ENCODE measurements at places on chromosomes 3 and 15. TPM values are rescaled to one million over a fixed set of nuclear protein-coding genes. Genes with fewer than 3 reads are reported as not detected.

GRCh38 chr15:81660976-81661375 lies 287.0 kb upstream of the TMC3 start:
- no peak for DNase-seq

DNA sequence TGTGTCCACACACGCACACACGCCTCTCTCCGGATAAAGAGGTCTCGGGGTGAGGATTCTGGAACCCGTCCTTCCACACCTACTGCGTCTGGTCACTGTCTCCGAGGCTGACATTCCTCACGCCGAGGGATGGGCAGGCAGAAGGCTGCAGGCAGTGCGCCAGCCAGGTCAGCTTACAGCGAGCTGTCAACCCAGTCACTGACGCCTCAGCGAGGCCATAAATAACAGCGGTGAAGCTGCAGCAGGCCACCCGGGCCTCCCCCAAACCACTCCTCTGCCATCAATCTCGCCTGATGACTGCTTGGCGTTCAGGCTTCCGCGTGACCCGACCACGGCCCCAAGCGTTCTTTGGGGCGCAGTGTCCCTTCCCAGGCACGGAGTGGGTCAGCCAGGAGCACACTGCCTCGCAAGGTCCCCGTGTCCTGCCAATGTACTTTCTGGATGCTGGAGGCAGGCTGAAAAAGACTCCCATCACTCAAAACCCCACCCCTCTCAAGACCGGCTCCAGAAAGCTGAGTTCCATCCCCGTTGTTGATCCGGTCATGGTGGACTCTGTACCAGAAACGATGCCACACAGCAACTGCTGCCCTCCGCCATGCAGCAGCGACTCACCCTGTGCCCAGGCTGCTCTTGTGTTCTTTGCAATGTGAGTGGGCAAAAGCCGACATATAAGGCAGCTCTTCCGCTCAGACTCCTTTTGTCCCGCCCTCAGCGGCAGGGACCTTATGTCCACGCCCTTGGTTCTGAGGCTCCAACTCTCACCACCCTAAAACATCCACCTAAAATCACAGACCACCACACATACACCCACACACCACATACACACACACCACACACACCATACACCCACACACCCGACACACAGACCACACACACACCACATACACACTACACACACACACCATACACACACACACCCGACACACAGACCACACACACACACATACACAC lies 27.1 kb downstream of the CPN2 start:
- DNase-seq = peak; percentile 76

GRCh38 chr3:122800706-122801237 lies 5.9 kb downstream of the SLC49A4 start:
- no peak for DNase-seq

GRCh38 chr15:65521350-65521749 lies 3.9 kb upstream of the DPP8 start:
- no peak for DNase-seq

DNA sequence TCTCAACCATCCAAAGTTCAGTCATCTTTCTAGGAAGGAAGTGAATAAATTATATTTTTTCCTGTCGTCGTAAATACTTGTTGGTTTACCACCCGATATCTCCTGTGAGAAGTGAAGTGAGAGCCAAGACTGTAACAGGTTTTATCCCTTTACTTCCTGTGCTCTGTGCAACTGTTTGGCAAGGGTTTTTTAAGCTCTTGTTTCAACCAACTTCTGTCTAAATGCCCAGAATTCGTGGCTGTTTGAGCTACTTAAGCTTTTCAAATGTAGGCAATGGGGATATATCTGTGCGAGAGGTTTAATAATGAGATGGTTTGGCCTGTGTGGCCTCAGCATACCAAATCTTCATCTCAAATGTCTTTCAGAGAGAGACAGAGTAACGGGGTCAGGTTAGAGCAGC lies 134.7 kb downstream of the LRTM1 start:
- DNase-seq = no peak

EPHA6 gene
- total RNA-seq = not detected

NPAP1 gene
- not detected for total RNA-seq

LCMT2 gene
- 15.4 TPM for total RNA-seq

SERINC4 gene
- 0.28 TPM for total RNA-seq

All from activated CD4-positive, alpha-beta T cell treated with anti-CD3 and anti-CD28 coated beads, Interleukin-2, amount 10 ng/mL, durations not matched to agents 24 days and 14 days (primary cell).